ENCODE measurements at places on chromosomes 6 and 20.

DNA sequence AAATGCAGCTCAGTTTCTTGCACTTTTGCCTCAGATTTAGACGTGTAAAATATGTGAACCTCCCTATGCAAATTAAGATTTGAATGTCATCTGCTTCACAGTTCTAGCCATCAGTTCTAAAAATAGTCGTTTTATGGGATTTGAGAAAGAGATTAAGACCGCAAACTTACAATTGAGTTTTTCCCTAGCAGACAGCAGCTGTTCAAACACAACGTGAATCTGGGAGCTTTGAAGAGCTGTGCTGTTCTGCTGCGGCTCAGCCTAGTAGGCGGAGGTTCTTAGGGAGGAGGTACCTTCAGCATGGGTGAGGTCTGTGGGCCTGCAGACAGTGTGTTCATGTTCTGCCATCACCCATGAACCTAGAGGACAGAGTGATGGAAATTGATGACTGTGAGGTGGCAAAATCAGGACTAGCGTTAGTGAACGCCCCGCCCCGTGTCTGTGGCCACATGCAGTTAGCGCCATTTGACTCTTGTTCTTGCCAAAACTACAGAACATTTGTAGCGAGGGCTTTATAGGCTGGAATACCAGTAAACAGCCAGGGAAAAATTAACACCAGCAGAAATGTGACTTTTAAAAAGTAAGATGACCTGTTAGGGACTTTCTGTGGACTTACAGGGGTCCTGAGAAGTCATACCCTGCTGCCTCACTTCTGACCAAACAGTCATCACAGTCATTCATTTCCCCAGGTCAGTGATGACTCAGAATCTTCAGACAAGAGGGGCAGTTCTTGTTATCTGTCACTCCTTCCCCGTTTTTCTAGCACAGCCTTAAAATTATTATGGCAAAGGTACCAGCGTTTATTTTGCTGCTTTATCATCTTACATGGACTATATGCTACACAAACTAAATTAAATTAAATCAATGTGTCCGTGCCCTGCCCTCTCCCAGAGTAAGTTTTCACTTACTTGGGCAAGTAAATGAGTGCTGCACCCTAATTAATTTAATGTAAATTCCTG lies 84.3 kb upstream of the TMEM181 start:
- DNase-seq: no peak

DNA sequence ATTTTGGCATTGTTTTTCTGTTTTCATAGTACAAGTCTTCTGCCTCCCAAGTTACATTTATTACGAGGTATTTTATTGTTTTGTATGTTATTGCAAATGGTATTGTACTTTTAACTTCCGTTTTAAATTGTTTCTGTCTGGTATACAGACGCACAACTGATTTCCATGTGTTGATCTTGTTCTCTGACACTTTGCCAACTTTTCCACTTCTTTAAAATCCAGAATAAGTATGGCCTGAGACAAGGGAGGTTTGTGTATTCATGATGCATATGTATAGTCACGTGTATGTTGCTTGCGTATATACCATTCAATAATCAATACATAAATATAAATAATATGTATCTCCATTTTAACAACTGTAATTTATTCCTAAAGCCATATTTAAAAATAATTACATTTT lies 41.2 kb downstream of the THBS2 start:
- no peak for DNase-seq

DNA sequence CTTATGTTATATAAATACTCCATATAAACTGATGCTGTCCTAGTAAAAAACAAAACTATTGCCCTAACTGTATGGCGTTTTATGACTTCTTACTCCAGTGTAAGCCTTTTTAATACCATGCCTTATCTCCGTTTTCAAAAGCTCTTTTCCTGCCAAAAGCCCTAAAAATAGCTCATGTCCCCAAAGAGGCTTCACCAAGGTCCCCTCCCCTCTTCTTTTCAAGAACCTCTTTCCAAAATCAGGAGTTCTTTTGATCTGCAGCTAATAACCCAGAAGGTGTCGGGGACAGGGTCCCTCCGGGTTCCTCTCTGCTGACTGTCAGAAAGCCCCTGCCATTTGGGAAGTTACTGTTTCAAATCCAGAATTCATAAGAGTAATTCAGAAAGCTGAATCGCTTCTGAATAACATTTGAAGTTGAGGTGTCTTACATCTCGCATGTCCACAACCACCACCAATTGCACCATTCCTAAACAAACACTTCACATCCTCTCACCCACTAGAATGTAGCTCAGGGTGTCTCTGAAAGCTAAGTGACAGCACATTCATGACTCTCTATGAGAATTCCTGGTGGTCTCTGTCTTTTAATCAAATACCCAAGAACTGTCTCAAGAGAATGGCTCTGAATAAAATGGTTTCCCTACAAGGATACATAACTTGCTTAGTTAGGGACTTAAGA lies 13.3 kb downstream of the TASP1 start:
- DNase-seq: no peak

DNA sequence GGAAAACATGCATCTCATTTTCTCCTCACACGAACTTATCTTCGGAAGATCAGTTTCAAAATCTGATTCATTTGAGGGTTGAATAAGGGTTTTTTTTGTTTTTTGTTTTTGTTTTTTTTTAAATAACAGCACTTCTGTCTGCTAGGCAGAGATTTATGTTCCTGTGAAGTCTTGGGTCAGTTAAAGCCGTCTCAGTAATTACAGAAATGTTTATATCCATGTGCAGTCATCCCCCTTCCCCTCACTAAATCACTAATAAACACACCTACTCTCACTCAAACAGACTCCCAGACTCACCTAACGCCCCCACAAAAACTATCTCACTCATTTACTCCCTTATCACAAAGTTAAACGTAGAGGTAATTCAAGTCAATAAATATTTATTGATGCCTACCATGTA lies 214.2 kb upstream of the SUPT3H start:
- DNase-seq: no peak

DNA sequence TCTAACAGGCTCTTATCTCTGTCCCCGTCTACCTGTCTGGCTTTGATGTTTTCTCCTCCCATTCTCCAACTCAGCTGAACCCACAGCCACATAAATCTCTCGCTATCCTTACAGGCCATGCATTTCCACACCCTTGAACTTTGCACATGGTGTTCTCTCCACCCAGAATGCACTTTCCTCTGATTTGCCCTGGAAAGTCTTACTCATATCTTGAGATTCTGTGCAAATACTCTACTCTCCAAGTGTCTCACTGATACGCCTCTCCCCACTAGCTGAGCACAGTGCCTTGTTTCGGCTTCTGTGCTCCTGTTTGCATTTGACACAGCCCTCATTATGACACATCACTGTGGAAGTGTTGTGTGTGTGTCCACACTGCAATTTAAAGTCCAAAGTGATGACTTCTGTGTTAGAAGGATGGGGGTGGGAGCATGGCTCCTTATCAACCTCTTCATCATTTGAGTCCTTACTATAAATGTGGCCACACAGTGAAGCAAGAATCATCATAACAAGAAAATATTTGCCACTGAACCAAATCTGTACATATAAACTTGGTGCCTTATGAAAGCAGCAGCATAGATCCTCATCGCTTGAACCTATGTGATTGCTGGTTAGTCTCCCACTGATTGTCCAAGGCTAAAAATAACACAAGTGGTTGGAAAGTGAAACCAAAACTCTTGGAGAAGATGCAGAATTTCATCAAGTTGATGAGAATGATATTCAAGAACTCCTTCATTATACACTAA lies 5.5 kb upstream of the PRELID3B start:
- no peak for DNase-seq

DNA sequence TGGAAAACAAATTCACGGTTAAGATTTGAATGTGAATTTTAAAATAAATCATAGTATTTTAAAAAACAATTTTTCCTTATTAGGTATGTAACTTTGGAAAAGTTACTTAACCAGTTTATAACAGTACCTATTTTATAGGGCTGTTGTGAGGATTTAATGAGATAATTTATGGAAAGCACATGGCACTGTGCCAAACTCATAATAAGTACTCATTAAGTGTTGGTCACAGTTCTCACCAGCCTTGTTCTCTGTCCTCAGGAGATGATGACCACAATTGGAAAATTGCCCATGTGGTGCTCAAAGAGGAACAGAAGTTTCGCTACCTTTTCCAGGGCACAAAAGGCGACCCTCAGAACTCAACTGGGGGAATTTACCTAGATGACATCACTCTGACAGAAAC lies 39.6 kb downstream of the MEP1A start:
- DNase-seq: no peak

GRCh38 chr6:169312658-169313346 lies 59.2 kb upstream of the THBS2 start:
- no peak for DNase-seq

DNA sequence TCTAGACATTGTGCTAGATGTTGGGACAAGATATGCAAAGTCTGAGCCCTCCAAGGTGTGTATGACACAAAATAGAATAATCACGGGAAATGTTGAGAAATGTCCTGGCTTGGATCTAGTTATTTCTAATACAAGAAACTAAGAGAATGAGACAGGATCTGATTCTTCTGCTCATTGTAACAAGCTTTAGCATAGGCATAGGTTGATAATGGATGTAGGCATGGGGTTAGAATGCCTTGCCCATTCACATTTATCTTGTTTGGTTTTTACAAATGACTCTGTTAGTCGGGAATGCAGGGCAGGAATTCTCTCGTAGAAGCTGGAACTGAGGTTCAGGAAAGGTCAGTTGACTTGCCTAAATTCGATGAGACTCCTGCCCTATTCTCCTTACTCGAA lies 1.5 kb upstream of the SLC26A8 start:
- no peak for DNase-seq

DNA sequence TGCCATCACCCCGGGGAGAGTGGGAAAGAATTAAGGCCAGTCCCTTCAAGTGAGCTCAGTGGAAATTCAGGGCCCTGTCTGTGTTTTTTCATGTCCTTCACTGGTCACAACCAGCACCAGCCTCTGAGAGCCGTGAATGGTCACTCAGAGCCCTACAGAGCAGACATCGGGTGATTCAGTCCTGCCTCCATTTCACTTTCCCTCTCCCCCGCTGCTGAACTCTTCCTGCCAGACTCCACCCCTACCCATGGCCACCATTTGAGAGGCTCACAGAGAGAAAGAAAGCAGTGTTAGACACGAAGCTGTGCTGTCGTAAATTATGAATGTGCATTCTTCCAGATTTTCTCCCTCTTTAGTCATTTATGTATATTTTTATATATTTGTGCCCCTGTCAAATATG lies 5.4 kb downstream of the R3HDML start:
- DNase-seq: no peak

DNA sequence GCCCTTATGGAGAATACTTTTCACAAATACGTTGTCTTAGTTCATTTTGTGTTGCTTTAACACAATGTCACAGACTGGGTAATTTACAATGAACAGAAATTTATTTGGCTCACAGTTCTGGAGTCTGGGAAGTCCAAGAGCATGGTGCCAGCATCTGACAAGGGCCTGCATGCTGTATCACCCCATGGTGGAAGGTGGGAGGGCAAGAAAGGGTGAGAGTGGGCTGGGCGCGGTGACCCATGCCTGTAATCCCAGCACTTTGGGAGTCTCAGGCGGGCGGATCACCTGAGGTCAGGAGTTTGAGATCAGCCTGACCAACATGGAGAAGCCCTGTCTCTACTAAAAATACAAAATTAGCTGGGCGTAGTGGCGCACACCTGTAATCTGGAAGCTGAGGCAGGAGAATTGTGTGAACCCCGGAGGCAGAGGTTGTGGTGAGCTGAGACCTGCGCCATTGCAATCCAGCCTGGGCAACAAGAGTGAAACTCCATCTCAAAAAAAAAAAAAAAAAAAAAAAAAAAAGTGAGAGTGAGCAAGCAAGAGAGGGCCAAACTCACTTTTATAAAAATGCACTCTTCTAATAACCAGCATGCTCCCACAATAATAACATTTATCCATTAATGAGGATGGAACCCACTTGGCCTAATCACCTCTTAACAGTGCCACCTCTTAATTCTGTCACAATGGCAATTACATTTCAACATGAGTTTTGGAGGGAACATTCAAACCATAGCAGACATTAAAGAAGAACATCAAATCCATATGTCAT lies 36.1 kb downstream of the NCOA7 start:
- DNase-seq: no peak

- DNase-seq: no peak
Measured at GRCh38 chr6:131958542-131959470, 7.6 kb upstream of the CCN2 start.

GRCh38 chr6:6649824-6650349 lies 61.4 kb downstream of the LY86 start:
- DNase-seq: no peak

GRCh38 chr6:38786486-38786885 lies 71.4 kb downstream of the DNAH8 start:
- DNase-seq: no peak

DNA sequence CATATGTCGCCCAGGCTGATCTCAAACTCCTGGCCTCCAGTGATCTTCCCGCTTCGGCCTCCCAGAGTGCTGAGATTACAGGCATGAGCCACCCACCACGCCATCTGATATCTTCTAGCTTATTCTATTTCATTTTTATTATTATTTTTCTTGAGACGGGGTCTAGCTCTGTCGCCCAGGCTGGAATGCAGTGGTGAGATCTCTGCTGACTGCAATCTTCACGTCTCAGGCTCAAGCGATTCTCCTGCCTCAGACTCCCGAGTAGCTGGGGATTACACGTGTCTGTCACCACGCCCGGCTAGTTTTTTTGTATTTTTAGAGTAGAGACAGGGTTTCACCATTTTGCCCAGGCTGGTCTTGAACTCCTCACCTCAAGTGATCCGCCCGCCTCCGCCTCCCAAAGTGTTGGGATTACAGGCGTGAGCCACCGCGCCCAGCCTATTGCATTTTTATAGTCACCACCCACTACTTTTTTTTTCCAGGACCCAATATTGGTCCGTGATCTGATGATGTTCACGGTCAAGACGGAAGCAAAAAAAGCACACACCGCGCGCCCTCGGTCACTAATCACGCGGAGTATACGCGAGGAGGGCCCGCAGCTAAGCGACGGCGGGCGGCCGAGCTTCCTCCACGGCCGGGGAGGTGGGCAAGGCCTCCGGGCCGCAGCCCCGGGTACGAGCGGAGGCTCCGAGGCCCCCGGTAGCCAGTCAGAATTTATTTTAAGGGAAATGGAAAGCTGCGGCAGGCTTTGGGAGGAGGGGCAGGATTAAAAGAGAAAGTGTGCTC lies 1.1 kb upstream of the LSM14B start:
- no peak for DNase-seq

- DNase-seq: no peak
Measured at GRCh38 chr6:151160929-151161757, 78.6 kb upstream of the AKAP12 start.

DNA sequence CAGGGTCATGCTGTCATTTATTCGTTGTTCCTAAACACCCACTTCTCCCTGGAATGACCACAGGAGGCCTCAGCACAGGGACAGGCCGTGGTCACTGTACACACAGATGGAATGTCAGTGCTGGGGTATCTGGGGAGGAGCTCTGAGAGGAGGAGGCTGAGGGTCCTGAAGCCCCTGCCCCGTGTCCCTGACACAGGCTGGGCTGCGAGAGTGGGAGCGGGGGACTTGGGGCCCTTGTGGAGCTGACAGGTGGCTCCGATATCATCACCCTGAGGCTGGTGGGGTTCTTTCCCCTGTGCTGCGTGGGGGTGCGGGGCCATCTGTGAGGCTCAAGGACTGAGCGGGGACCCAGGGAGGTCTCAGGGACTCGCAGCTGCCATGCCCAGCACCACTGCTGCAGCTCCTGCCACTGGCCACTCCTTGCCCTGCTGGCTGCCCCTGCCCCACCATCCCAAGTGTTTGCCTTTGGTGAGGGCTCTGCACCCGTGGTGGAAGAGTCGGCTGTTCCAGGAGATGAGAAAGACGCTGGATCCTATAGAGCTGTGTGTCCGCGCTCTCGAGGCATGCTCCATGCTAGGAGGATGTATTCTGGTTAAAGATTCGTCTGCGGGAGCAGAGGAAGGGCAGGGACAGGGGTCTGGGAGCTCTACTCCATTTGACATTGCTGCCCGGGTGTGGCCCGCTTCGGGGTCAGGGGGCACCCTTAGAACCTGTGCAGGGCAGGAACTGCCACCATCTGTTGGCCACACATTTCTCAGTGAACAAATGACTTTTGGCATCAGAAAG lies 18.9 kb downstream of the NPEPL1 start:
- no peak for DNase-seq
